ENCODE measurements at places on chromosomes 2 and 18.

GRCh38 chr2:76829374-76830234 is 692.6 kb downstream of the LRRTM4 start:
- DNase-seq: no peak

- DNase-seq: no peak
Measured at GRCh38 chr2:156437272-156437930, 1.2 kb downstream of the GPD2 start.

- DNase-seq: no peak
Measured at GRCh38 chr2:118779362-118779761, 68.1 kb downstream of the EN1 start.

GRCh38 chr18:57113799-57114420 is 33.0 kb upstream of the BOD1L2 start:
- no peak for DNase-seq

- DNase-seq: no peak
Measured at GRCh38 chr2:5442736-5443135, 249.4 kb upstream of the SOX11 start.

GRCh38 chr2:171342067-171342413 is 91.8 kb downstream of the METTL8 start:
- DNase-seq: no peak

DNA sequence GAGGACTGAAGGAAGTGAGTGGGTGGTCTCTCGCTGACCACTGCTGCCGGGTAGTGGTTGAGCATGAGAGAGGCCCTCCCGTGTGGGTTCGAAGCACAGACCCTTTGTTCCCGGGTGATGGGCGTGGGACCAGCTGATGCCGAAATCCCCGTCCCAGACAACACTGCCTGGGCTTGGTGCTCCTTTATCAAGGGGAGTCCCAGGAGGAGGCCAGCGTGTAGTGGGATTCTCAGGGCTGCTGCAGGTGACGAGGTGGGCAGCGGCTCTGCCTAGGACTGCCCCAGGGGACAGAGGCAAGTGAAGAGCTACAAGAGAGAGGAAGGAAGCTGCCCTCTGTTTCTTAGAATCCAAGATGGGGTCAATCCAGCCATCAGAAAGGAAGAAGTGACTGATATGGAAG is 251.3 kb upstream of the PXDN start:
- no peak for DNase-seq

DNA sequence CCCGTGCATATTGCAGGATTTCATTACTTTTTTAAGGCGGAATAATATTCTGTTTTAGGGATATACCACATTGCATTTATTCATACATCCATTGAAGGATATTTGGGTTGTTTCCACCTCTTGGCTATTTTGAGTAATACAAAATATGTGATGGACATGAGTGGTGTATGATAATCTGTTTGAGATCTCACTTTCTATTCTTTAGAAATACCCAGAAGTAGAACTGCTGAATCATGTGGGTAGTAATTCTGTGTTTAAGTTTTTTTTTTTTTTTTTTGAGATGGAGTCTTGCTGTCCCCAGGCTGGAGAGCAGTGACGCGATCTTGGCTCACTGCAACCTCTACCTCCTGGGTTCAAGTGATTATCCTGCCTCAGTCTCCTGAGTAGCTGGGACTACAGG is 201.4 kb downstream of the NYAP2 start:
- DNase-seq: no peak

DNA sequence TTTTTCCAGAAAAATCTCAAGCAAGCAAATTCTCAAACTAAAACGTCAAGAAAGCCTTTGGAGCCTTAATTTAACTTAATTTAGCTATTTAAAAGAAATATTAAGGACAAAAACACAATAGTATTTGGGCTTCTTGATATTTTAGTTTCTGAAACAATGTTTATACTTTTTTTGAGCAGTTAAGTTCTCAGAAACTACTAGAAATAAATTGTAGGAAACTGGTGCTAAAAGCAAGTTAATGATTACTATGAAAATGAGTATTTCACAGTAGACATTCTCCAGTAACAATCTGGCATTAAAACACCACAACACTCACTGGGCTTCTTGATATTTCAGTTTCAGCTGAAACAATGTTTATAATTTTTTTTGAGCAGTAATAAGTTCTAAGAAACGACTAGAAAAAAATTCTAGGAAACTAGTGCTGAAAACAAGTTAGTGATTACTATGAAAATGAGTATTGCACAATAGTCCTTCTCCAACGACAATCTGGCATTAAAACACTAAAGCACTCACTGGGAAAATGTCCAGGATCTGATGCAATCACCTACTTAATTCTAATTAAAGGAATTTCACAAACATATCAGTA is 45.1 kb downstream of the TRAK2 start:
- DNase-seq: no peak

DNA sequence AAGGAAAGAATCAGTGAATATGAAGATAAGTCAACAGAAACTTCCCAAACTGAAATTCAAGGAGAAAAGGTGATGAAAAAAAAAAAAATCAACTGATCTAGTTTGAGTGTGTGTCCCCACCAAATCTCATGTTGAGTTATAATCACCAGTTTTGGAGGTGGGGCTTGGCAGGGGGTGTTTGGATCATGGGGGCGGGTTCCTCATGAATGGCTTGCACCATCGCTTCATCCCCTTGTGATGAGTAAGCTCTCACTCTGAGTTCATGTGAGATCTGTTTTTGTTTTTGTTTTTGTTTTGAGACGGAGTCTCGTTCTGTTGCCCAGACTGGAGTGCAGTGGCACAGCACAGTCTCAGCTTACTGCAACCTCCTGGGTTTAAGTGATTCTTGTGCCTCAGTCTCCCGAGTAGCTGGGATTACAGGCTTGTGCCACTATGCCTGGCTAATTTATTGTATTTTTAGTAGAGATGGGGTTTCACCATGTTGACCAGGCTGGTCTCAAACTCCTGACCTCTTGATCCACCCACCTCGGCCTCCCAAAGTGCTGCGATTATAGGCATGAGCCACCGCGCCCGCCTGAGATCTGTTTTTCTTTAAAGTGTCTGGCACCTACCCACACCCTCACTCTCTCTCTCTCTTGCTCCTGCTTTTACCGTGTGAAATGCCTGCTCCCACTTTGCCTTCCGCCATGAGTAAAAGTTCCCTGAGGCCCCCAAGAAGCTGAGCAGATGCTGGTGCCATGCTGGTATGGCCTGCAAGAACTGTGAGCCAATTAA is 4.0 kb upstream of the SLC66A2 start:
- DNase-seq: no peak

- DNase-seq: no peak
Measured at GRCh38 chr18:5998166-5998881, 103.0 kb upstream of the TMEM200C start.

- DNase-seq: no peak
Measured at GRCh38 chr2:231397928-231398294, 2.4 kb downstream of the B3GNT7 start.

GRCh38 chr18:52523566-52523965 is 183.6 kb downstream of the DCC start:
- DNase-seq: no peak

DNA sequence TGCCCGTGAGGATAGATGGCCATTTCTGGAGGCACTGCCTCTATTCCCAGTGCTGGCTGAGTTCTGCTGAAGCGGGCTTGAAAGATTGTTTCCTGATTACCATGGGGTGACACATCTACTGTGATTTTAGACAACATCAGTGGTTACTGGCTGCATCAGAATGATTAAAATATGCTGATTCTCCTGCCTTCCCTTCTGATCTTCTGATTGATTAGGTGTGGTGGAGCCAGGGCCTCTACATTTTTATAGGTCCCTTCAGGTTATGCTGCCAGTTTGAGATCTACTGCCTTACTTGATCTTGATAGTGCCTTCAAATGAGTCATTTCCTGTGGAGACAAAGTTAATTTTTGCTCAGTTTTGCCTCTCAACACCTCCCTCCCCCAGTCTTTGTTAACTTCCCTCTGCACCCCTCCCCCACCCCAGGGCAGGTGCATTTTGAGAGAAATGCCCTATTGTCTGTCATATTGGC is 31.6 kb upstream of the SNORC start:
- DNase-seq: peak; percentile 4
